CD4-positive, alpha-beta T cell treated with Interleukin-6 at 100 ng/mL for 8 hours (primary cell): ENCODE measurements at places on chromosomes 4 and X.

DNA sequence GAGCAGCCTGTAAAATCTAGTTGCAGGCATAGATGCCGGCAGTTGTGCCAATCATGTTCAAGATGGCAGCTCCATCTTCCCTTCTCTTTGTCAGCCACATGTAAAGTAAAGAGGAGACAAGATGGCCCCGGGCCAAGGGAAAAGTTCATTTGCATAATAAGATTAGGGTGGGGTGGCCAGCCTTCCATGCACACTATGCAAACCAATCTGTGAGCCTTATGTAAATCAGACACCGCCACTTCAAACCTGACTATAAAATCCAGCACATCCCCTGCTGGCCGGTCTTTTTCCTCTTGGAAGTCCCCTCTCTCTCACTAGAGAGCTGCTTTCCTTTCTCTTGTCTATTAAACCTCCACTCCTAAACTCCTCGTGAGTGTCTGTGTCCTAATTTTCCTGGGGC lies 78.9 kb upstream of the CBR4 start:
- no peak for DNase-seq

- DNase-seq: no peak
Observed at GRCh38 chr4:113469023-113469390, 292.5 kb downstream of the CAMK2D start.

- no peak for DNase-seq
Observed at GRCh38 chr4:98493296-98493695, 165.1 kb downstream of the TSPAN5 start.

GRCh38 chrX:112759966-112760365 lies 80.2 kb upstream of the LHFPL1 start:
- no peak for DNase-seq

- peak; percentile 62 for DNase-seq
Observed at GRCh38 chr4:183430317-183430993, 14.0 kb upstream of the CDKN2AIP start.

- no peak for DNase-seq
Observed at GRCh38 chr4:26022346-26023202, 108.6 kb downstream of the SMIM20 start.

GRCh38 chr4:40685300-40685699 lies 55.6 kb upstream of the RBM47 start:
- DNase-seq: no peak

DNA sequence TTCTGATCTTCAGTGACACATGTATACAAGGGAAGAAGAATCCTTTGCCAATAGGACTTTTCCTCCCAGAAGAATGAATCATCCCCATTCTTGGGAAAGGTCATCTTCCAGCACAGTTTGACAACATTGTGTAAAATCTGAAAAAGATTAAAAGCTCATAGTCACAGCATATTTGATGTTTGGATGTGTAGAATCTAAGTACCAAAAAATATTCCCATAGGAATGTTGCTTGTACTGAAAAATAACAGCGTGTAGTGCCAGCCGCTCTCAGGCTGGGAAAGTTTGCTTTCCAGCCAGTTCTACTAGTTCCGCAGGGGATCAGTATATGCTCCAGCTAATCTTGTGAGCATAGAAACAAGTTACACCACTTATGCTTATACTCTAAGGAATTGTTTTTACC lies 74.7 kb upstream of the IL13RA1 start:
- DNase-seq: no peak

GRCh38 chr4:47483745-47484144 lies 1.3 kb upstream of the ATP10D start:
- no peak for DNase-seq

- DNase-seq: no peak
Observed at GRCh38 chrX:130772776-130773143, 130.2 kb downstream of the ENOX2 start.

GRCh38 chr4:56705334-56705733 lies 24.2 kb upstream of the HOPX start:
- DNase-seq: no peak

DNA sequence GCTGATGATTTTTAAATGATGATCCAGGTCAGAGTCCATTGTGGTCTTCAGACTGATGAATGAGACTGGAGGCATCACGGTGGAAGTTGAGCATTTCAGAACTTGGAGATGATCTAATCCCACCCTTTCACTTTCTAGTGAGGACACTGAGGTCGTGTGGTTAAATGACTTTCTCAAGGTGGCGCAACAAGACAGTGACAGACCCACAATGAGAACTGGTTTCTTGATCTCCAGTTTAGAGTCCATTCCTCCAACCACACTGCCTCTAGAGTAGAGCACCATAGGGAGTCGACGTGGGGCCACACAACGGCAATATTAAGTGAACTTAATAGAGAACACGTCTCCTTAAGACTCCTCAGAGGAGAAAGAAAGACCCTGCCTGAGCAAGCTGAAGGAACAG lies 381.0 kb downstream of the UNC5C start:
- DNase-seq: no peak

- no peak for DNase-seq
Observed at GRCh38 chrX:99603091-99603814, 806.8 kb downstream of the PCDH19 start.

DNA sequence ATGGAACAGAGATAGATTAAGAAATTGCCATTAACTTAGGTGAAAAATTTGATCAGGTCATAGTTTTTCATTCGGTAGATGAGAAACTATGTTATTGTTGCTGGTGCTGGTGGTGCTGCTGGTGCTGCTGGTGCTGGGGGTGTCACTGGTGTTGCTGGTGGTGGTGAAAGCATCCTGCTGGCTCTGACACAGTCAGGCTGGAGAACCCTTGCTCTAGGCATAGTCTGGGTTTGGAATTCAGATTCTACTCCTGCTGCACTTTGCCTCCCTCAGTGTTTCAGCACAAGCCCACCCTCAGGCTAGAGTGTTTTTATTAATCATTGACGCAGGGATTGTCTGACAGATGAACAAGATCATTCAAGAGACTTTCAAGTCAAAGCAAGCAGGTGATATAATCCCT lies 80.2 kb downstream of the USP46 start:
- no peak for DNase-seq

DNA sequence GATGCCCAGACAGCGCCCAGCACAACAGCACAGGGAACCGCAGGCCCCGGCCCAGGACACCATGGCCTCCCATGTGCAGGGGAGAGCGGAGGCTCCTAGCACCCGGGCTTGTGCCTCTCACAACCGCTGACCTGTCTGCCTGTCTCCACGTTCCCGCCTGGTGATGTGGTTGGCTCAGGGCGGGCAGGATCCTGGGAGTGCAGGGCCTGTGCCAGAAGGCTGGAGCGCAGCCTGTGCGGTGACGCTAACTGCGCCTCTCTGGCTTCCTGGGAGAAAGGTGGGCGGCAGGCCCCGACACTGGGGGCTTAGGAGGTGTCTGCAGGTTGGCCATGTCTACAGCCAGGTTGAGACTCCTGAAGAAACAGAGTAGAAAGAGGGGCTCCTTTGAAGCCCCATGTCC lies 48.7 kb downstream of the CPZ start:
- DNase-seq: no peak

DNA sequence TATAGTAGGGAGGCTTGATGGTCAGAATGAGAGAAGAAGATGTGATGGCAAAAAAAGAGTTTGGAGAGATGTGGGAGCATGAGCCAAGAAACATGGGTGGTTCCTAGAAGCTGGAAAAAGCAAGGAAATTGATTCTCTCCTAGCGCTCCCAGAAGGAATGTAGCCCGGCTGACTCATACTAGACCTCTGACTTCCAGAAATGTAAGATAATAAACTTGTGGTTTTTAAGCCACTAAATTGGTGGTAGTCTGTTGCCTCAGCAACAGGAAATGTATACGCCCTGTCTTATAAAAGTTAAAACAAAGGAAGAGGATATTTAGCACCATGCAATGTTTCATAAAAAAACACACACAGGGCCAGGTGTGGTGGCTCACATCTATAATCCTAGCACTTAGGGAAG lies 182.7 kb upstream of the PCDH7 start:
- no peak for DNase-seq
